K562 (cell line): ENCODE measurements at places on chromosomes 1 and 21. TPM values are rescaled to one million over a fixed set of nuclear protein-coding genes. Genes with fewer than 3 reads are reported as not detected.

TAS1R1 gene
- total RNA-seq, result not detected in 2 replicates

CYP4X1 gene
- not detected in 2 replicates for total RNA-seq

PTPN22 gene
- 1.0 and 1.3 TPM in 2 replicates for total RNA-seq

SAMSN1 gene
- total RNA-seq, result 101 and 118 TPM in 2 replicates

FBXO42 gene
- total RNA-seq, result 21.2 and 24.1 TPM in 2 replicates

AMY1C gene
- not detected in 2 replicates for total RNA-seq

TMEM50B gene
- 24.1 and 25.7 TPM in 2 replicates for total RNA-seq

RNU1-3 gene
- total RNA-seq, result 2,231 and 2,538 TPM in 2 replicates

CD1E gene
- not detected in 2 replicates for total RNA-seq

TDRD10 gene
- not detected in 2 replicates for total RNA-seq

ADORA1 gene
- total RNA-seq, result not detected in 2 replicates

SMIM1 gene
- 125 and 150 TPM in 2 replicates for total RNA-seq

OPRD1 gene
- total RNA-seq, result 0.02 TPM in 1 of 2 replicates, not detected in the other

INTS11 gene
- total RNA-seq, result 153 and 164 TPM in 2 replicates

GIPC2 gene
- 0.04 TPM in 2 replicates for total RNA-seq

FBLIM1 gene
- total RNA-seq, result 0.18 and 0.24 TPM in 2 replicates

MED8 gene
- 57.7 and 60.7 TPM in 2 replicates for total RNA-seq

TNN gene
- total RNA-seq, result 0.09 TPM in 1 of 2 replicates, not detected in the other

DISC1 gene
- 0.09 and 0.16 TPM in 2 replicates for total RNA-seq

IRF6 gene
- total RNA-seq, result 0.20 and 0.29 TPM in 2 replicates

LRRC38 gene
- not detected in 2 replicates for total RNA-seq

KLF18 gene
- total RNA-seq, result not detected in 2 replicates

OR2T12 gene
- total RNA-seq, result not detected in 2 replicates

INAVA gene
- total RNA-seq, result 0.09 TPM in 1 of 2 replicates, not detected in the other

FCRL1 gene
- total RNA-seq, result not detected in 2 replicates

TTC39A gene
- total RNA-seq, result 0.53 and 0.92 TPM in 2 replicates

OVAAL gene
- total RNA-seq, result not detected in 2 replicates

SLAMF7 gene
- 0.35 and 0.49 TPM in 2 replicates for total RNA-seq

PRRX1 gene
- 0.22 TPM in 1 of 2 replicates, not detected in the other for total RNA-seq

ADAM30 gene
- total RNA-seq, result not detected in 2 replicates

CELA2A gene
- total RNA-seq, result 0.47 and 0.62 TPM in 2 replicates

RYR2 gene
- total RNA-seq, result 0.13 and 0.18 TPM in 2 replicates

GUCA2A gene
- total RNA-seq, result not detected in 2 replicates

C1orf167 gene
- total RNA-seq, result 0.82 and 1.2 TPM in 2 replicates

TMEM52 gene
- total RNA-seq, result 21.5 and 22.5 TPM in 2 replicates

SPRR5 gene
- total RNA-seq, result not detected in 2 replicates

B3GALT2 gene
- 0.07 TPM in 1 of 2 replicates, not detected in the other for total RNA-seq

KRTAP19-3 gene
- not detected in 2 replicates for total RNA-seq

TMEM82 gene
- total RNA-seq, result not detected in 2 replicates

MEGF6 gene
- total RNA-seq, result 0.40 and 1.7 TPM in 2 replicates

AK4 gene
- 34.9 and 36.4 TPM in 2 replicates for total RNA-seq

DPT gene
- total RNA-seq, result not detected in 2 replicates
